ENCODE measurements at places on chromosomes 5 and 9.

DNA sequence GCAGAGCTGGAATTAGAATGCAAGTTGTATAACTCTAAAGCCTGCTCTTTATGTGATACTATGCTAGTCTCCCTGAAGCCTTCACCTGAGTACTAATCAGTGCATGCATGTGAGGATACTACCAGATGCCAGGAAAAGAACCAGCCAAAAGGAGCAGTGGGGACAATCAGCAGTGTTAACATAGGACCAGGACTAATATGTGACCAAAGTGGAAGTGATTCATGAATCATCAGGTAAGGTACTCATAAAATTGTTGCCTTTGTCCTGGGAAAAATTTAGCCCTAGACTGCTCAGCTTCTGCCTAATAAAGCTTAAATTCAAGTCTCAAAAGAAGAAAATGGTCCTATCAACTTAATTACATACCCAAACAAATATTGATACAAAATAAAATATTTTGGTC lies 13.4 kb upstream of the TSLP start:
- DNase-seq, result no peak

GRCh38 chr5:178475422-178475821 lies 114.8 kb downstream of the COL23A1 start:
- DNase-seq, result no peak

- DNase-seq, result no peak
These were observed 23.6 kb upstream of the CEMIP2 start for GRCh38 chr9:71791875-71792274.

DNA sequence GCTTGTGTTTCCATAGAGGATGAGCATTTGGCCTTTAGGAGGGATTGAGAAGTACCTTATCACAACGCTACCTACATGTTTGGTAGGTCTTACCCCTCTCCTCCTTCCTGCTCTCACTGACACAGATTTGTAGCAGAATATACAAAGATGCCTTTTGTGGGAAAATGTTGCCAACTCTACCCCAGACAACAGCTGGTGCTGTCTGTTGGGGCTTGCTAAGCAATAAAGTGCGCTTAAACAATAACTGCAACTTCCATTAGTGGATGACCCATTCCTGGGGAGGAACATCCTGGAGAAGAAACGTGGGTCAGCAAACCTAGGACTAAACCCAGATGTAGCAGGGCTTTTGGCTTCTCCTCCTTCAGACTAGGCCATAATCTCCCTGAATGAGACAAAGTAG lies 174.3 kb downstream of the EFNA5 start:
- no peak for DNase-seq

DNA sequence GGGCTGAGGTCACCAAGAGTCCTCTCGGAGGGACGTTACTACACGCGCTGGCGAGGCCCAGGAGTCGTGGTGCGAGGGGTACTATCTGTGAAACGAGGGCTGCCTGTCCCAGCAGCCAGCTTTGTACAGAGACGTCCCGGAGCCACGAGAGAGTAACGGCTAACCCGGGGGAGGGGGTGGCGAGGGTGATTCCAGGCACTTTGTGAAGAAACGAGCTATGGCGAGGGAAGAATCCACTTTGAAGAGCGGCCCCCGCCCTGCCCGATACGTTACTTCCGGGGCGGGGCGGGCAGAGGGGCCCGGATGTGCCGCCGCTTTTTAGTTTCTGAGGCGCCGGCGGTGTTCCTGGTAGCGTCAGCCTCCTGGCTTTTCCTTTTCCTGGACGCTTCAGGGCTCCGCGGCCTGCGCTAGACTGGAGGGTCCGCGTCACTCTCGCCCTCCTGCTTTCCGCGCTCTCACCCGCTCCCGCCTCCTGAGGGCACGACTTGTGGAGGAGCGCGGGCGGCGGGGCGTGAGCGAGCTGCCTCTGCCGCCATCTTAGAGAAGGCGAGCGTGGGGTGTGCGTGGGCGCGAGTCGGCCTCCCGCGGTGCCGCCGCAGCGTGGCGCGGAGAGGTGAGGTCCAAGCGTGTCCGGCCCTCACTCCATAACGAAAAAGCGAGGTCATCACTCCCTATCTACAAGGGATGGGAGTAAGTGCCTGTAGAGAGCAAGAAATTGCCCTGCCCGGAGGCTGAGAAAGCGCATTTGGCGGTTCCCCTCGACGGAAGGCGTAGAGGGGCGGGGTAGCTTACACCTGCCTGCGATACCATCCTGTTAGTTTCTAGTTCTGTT lies 580 bp upstream of the RFX3 start:
- peak; percentile 85 for DNase-seq

DNA sequence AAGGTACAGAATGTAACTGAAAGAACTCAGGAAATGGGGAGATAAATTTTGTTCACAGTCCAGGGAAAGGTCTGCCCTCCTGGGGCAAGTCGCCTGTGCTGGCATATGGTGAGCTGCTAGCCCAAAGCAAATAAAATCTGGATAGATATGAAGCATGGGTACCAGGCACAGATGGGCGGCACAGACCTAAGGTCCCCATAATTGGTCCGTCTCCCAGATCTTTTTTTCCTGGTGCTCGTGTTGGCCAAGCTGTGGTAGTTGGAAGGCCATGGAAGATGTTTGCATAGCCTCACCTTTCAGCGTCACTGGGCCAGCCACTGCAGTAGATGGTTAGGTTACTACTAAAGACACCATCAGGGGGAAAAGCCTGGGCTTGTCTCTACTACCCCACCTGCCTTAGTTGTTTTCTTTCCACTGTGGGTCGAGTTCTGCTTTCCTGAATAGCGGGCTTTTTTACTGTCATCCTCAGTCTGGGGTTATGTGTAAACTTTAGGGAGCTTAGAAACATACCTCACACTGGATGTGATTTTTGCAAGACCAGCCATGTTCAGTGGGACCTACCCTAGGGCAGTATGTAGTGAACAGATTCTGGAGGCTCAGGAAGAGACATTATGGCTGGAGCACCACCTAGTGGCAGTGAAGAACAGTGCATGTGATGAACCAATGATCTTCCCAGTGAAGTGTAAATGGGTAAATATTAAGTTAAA lies 24.2 kb upstream of the GLRX start:
- DNase-seq, result peak; percentile 51

DNA sequence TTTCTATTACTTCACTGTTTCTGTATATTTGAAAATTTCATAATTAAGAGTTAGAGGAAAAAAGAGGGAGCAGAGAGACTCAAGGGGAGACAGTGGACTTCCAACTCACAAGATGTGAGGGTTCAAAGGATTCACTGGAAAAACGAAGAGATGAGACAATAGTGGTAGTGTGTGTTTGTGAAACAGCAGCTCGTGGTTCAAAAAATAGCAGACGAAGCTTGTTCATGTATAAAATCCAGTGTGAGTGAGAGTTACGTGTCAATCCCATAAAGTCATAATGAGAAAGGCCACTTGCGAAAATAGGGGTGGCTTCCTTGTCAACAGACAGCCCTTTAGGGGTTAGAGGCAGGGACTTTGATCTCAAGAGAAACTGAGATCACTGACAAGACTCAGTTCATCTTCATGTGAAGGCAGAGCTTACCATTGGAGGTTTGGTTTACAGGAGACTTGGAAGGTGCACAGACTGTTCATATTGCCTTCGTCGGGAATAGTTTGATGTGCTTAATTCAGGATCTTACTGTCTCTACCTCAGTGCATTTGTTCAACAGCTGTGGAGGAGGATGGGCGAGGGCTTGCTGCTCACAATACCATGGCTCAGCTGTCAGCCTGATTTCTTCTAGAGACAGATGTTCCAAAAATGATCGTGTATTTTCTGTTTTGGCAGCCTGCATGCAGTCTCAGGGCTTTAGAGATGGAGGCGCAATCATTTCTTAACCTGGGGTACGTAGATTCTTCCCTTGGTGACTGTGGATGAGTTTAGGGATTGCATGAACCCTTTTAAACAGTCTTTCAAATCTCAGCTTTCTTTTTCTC lies 105.7 kb upstream of the KLF9 start:
- DNase-seq, result no peak

DNA sequence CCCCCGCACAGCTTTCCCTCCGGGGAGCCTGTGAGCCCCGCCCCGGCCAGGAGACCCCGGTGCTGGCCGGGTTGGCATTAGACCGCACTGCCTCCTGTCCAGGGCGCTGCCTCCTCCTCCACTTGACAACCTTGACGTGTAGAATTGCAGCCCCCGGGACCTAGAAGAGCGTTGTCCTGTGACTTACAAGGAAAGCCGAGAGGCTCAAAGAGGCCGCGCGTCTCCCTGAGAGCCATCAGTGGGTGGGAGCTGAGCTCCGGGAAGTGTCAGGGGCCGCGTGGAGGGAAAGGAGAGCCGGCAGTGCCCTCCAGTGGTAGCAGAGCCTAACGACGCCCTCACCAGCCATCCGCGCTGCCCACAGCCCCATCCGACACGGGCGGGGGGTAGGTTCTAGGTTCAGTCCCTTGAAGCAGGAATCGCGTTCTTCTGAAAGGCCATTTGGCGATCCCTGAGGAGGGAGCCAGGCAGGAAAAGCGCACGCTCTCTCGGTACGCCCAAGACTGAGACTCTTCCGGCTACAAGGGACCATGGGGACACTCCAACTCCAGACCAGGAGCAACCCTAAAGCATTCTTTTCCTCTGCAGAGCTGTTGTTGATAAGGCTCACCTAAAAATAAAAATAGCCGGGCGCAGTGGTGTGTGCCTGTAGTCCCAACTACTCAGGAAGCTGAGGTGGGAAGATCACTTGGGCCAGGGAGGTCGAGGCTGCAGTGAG lies 40.6 kb upstream of the SAP30L start:
- peak; percentile 46 for DNase-seq
